Progenitor cell of endocrine pancreas (in vitro differentiated cells): ENCODE measurements at places on chromosomes 7 and 10. TPM values are rescaled to one million over a fixed set of nuclear protein-coding genes. Genes with fewer than 3 reads are reported as not detected.

DNA sequence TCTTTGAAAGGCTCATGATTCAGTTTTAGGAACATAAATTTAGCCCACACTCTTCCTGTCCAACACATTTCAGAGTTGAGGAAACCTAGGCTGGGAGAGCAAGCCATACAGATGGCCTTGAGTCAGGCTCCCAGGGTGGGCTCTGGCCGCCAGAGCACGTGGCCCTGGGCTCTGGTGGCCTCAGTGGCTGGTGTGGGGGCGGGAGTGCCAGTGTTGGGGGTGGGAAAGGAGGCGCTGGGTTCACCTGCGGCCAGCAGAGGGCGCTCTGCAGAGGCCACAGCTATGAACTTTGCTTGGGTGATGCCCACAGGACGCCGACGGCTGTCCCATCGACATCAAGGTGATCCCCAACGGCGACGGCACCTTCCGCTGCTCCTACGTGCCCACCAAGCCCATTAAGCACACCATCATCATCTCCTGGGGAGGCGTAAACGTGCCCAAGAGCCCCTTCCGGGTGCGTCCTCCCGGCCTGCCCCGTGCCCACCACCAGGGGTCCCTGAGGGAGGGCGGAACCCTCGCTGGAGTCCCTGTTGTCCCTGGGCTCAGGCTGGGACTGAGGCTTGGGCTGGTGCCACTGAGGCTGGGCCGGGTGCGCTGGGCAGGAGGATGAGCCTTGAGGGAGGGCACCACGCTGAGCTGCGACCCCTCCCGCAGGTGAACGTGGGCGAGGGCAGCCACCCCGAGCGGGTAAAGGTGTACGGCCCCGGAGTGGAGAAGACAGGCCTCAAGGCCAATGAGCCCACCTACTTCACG is 11.9 kb downstream of the FLNC start:
- DNase-seq, result no peak

DNA sequence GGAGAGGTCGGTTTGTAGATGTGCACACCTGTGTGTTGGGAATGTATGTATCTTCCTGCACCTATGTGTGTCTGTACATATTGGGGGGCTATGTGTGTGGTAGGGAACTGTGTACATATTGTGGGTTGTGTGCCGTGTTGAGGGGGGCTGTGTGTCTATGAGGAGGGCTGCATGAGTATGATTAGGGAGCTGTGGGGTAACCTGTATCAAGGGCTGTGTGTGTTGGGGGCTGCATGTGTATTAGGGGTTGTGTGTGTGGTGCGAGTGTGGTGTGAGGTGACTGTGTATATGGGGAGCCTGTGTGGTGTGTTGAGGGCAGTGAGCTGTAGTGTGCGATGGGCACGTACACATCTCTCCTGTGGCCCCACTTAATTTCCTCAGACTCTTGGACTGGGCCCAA is 22.2 kb upstream of the PAX2 start:
- no peak for DNase-seq

DNA sequence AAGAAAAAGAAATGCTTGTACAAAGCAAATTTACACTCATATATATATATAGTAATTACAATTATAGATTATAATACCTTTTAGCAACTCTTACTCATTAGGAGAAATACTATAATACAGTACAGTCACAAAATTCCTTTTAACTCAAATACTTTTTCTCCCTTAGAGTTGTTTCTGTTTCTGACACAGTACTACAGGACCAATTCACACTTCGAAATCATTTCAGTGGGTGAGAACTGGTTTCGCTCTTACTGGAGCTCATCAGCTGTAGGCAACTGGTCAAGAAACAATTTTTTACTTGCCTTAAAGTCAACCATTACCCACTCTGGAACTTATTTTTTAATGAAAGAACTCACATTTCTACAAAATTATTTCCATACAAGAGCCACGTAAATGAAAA is 6.0 kb downstream of the CCDC186 start:
- no peak for DNase-seq

Gene NKX2-3
- total RNA-seq, result not detected in 2 replicates

Gene PON3
- 0.14 TPM in 1 of 2 replicates, not detected in the other for total RNA-seq
